ENCODE measurements at places on chromosomes 7 and 10.

DNA sequence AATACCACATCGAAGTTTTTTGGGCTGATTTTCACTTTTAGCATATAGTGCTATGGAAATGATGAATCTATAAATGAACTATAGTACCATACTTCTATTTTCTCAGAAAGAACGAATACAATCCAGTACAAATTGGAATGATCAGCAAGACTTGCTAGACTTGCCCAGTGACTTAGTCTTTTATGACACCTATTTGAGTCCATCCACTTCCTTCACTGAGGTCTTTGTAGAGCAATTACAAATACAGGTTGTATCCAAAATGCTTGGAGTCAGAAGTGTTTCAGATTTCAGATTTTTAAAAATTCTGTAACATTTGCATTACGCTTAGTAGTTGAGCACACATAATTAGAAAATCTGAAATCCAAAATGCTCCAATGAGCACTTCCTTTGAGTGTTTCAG is 104.3 kb downstream of the NRBF2 start:
- DNase-seq, result no peak

GRCh38 chr10:86365346-86366032 is 1.1 kb downstream of the GRID1 start:
- no peak for DNase-seq

GRCh38 chr7:124403587-124403986 is 362.0 kb downstream of the GPR37 start:
- no peak for DNase-seq

DNA sequence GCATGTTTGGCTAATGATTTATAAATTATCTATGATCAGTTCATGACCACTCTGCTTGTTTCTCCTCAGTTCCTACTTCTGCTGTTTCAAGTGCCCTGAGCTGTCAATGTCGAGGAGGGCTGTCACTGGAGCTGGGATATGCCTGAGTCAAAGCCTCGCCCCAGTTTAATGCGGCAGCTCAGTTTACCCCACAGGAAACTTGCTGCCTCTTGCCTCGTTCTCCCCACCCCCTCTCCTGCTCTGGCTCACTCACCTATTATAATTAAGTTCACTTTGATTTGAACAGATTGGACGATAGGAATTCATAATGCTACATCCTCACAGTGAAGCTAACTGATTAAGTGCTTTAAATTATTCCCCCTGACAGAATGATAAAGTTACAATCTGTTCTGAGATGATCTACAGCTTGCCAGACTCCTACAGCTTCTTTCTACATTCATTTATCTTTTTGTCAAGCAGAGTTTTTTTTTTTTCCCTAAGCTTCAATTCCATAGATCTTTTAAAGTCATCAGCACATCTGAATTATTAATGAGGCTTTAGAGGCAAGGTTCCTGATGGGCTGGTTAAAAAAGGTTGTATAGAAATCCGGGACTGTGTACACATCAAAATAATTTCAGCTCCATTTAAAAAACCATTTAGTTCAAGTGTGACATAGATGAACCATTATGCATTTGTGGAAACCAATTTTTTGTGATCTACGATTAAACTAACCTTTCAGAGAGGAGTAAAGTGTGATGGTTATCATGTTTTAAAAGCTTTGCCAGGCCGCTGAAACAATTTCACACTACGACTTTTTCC is 758.3 kb downstream of the KCNMA1 start:
- no peak for DNase-seq

- no peak for DNase-seq
These were observed 153.0 kb upstream of the ANK3 start for GRCh38 chr10:60542657-60543056.

- no peak for DNase-seq
These were observed at the start of gene CTBP2 for GRCh38 chr10:125159932-125160855. Gene CTBP2 (minus strand): TSS chr10:125160563.

GRCh38 chr10:32376097-32376496 is 29.1 kb upstream of the EPC1 start:
- DNase-seq, result no peak

DNA sequence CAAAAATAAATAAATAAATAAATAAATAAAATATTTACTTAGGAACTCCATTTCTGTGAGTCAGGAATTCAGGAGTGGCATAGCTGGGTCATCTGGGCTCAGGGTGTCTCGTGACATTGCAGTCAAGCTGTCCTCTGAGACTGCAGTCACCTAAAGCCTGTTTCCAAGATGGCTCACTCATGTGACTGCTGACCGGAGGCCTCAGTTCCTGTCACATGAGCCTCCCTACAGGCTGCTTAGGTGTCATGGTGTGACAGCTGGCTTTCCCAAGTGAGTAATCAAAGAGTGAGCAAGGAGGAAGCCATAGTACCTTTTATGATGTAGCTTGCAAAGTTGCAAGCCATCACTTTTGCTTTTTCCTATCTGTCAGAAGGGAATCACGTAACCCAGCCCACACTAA is 128.6 kb upstream of the KCTD7 start:
- no peak for DNase-seq

DNA sequence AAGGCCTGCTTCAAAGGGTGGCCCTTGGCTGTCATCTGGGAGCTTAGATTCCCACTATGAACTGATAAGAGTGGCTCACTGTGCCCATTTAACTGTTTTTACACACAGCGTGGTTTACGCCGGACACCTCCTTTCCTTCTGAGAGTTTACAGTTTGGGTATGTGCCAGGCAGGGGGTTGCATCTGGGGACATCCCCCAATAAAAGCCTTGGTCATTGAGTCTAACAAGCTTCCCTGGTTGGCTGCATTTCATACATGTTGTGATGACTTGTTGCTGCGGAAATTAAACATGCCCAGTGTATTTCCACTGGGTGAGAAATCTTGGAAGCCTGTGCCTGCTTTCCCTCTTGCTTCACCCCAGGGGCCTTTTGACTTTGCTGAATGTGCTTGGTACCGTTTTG is 264.1 kb upstream of the NPY start:
- no peak for DNase-seq

DNA sequence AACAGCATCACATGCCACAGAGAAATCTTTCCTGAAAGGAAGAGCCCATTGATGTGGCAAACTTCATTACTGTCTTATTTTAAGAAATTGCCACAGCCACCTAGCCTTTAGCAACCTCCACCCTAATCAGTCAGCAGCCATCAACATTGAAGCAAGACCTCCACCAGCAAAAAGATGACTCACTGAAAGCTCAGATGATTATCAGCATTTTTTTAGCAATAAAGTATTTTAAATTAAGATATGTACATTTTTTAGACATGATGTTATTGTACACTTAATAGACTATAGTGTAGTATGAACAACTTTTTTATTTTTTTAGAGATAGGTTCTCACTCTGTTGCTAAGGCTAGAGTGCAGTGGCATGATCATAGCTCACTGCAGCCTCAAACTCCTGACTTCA is 14.8 kb downstream of the STEAP1B start:
- DNase-seq, result no peak

- peak; percentile 0 for DNase-seq
These were observed 36.0 kb downstream of the R3HCC1L start for GRCh38 chr10:98170249-98171117.

- no peak for DNase-seq
These were observed 221.0 kb downstream of the DYNC1I1 start for GRCh38 chr7:95993380-95993779.

DNA sequence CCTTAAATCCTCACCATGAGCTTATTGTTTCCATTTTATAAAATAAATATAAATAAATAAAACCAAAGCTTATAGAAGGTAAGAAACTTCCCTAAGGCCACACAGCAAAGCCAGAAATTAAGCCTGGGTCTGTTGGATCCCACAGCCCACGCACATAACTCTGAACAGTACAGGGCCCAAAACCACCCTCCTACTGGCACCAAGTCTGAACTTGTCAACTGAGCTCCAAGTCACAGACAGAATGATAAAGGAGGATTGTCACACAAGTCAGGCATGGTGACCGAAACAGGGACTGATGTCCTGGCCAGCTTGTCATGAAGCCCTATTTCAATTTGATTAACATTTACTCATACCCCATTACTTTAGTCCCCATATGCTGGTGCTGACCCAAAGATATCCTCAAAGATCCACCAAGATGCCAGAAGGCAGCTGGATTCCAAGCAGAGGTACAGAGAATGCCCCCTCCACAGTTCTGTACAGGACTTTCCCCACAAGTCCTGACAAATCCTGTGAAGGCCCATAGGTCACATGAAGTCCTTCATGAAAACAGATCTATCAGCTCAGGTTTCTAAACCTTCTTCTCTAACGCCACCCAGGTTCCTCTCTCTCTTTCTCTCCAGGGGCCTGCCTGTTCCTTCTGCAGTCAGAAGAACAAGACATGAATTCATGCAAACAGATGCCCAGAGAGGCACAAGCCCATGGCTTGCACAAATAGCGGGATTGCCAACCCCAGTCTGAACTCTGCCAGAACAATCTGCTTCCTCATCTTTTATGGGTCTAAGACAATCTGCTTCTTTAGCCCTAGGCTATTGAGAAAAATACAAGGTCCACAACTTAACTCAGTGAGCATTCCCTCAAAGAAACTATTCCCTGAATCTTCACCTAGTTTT is 60.9 kb downstream of the GLI3 start:
- no peak for DNase-seq

GRCh38 chr10:44759122-44759521 is 152.0 kb upstream of the TMEM72 start:
- DNase-seq, result no peak

GRCh38 chr7:124497176-124497575 is 268.4 kb downstream of the GPR37 start:
- peak; percentile 9 for DNase-seq

DNA sequence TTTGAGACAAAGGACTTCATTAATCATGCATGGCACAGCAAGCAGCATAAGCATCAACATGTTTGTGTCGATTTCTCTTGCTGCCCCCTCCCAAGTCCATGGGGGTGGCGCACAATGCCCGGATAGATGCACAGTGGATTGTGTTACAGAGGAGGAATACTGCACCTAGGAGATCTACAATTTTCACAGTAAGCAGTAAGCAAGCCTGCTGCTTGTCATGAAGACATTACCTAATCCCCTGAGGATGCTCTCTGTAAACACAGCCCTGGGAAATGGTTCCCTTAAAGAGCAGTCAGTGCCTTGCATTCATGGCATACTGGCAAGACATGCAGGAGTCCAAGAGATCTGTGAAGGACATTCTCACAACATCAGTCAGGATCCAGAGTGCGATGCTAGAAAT is 137.7 kb downstream of the ETV1 start:
- DNase-seq, result no peak

- peak; percentile 23 for DNase-seq
These were observed 59.9 kb upstream of the DNAJB6 start for GRCh38 chr7:157276731-157277562.

GRCh38 chr10:124270530-124271327 is 148.0 kb downstream of the OAT start:
- no peak for DNase-seq
